ENCODE measurements at places on chromosomes 11 and 22.

- no peak for DNase-seq
Measured at GRCh38 chr11:128595221-128595620, 7.9 kb upstream of the ETS1 start.

- no peak for DNase-seq
Measured at GRCh38 chr11:121349790-121350189, 57.2 kb downstream of the SC5D start.

DNA sequence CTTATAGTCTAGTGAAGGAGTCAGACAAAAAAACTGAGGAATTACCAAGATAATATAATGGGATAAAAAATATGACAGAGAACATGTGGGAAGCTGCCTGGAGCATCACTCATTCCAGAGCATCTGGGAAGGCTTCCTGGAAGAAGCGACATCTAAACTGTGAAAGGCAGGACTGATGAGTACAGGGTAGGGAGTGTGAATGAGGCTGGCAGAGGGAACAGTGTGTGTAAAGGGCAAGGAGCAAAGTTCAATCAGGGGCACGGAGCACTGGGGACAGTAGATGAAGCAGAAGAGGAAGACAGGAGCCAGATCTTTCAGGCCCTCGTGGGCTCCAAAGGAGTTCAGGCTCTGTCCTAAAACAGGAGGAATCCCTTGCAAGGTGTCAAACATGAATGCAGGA lies 55.8 kb upstream of the PRDM11 start:
- DNase-seq: no peak

DNA sequence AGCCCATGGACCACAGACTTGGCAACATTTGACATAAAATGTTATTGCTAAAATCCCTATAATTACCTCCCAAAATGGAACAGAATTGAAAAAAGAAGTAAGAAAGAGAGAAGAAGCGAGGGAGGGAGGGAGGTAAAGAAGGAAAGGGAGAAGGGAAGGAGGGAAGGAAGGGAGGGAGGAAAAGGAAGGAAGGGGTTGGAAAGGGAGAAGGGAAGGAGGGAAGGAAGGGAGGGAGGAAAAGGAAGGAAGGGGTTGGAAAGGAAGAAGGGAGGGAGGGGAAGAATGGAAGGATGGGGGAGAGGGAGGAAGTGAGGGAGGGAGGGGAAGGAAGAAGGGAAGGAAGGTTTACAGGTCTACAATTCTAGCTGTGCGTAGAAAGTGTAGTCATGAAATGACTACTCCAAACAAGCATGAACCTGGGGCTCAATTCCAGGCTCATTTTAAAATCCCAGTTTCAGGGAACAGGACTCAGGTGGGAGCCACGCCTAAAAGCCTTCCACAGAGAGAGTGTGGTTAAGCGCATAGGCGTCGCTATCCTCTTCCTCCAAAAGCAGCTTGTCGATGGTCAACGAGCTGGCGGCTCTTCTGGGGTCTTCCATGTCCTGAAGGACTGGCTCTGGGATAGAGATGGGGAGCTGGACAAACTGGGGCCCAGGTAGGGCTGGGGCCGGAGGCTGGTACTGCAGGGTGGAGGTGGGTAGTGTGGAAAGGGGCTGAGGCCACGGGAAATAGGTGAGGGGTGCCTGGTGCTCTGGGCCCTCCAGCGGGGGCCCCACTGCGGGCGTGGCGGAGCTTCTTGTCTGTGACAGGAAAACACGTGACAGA lies 25.1 kb downstream of the POU2AF1 start:
- no peak for DNase-seq

DNA sequence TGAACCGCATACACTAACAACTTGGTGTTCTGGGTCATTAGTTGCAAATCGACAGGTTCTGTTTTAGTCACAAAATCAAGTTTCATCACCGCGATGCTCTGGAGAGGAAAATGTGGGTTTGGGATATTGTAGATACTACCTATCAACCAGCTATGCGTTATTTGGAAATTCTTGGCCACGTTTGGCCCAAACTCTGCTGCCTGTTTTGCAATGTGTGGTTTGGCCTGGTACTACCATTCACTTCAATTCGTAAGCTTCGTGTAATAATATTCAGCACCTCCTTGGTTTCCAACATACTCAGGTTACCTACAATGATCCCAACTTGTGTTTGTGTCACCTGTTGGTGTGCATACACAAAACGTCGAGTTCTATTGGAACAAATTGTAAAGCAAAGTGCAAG lies 16.2 kb upstream of the ACER3 start:
- no peak for DNase-seq

DNA sequence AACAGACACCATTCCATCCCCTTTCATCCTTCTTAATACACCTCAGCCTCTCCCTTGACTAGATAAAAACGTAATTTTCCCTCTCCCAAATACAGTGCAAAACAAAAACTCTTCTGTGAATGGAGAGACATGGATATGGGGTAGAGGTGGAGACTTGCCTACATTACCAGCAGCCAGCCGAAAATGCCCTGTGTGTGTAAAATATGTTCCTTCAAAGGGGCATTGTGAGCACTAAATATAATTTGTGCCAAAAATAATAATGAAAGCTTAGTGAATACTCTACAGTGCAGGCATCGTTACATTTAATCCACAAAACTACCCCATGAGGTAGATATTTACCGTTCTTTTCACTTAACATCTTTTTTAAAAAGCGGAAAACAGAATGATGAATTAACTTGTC lies 1.0 kb upstream of the TRIM44 start:
- DNase-seq: no peak

GRCh38 chr11:66489636-66490035 lies 9.4 kb downstream of the DPP3 start:
- DNase-seq: no peak

- no peak for DNase-seq
Measured at GRCh38 chr11:1196516-1197391, 26.1 kb upstream of the MUC5B start.

DNA sequence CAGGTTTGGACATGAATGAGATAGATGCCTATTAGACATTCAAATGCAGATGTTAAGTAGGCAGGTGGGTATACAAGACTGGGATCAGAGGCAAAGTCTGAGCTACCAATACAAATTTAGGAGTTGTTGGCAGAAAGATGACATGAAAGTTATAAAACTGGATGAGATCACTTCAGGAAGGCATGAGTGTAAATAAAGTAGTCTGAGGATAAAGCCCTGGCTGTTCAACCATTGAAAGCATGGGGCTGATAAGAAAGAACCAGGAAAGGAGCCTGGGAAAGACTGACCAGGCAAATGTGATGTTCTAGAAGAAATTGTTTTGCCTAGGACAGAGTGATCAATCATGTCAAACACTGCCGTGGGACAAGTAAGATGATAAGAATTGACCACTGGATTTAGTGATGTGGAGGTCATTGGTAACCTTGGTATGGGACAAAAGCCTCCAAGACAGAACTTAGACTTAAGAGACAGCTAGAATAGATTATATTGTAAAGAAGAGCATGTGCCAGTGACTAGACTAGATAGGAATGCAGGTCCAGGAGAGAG lies 98.5 kb downstream of the EHF start:
- DNase-seq: no peak

GRCh38 chr11:69948256-69949141 lies 129.3 kb upstream of the FGF3 start:
- DNase-seq: no peak

DNA sequence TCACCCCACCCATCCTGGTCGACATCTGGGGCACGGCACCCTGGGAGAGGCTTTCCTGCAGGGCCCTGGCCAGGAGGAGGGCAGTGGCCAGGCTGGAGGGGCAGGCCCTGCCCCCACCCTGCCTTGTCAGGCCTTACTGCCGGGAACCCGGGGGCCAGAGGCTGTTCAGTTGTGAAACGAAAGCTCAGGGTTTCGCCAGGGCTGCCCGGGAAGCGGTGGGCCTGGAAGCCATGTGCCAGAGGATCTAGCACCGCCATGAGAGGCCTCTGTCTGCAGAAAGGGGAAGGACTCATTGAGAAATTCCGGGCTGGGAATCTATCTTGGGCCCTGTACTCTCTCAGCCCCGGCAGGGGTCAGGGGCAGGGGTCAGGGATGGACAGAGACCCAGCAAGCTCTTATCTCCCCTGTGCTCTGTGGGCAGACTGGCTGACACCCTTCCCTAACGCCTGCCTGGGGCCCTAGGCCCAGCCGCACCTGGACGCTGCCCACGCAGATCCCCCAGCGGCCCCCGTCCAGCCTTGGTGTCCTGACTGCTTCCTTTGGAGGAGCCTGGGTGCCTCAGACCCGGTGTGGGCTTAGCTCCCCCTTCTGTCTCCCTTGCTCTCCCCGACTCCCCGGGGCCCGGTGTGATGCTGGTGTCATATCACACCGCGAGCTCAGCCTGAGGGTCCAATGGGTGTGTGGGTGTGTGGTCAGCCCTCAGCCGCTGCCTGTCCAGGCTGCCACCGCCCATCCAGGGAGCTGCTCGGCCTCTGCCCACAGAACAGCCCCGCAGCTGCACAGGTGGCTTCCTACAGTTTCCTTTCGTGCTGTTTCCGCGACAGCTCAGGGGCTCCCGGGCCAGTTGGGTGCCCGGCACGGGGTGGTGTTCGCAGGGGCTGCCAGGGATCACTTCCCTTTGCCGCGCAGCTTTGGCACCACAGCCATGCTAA lies 6.5 kb downstream of the PIM3 start:
- DNase-seq: no peak

DNA sequence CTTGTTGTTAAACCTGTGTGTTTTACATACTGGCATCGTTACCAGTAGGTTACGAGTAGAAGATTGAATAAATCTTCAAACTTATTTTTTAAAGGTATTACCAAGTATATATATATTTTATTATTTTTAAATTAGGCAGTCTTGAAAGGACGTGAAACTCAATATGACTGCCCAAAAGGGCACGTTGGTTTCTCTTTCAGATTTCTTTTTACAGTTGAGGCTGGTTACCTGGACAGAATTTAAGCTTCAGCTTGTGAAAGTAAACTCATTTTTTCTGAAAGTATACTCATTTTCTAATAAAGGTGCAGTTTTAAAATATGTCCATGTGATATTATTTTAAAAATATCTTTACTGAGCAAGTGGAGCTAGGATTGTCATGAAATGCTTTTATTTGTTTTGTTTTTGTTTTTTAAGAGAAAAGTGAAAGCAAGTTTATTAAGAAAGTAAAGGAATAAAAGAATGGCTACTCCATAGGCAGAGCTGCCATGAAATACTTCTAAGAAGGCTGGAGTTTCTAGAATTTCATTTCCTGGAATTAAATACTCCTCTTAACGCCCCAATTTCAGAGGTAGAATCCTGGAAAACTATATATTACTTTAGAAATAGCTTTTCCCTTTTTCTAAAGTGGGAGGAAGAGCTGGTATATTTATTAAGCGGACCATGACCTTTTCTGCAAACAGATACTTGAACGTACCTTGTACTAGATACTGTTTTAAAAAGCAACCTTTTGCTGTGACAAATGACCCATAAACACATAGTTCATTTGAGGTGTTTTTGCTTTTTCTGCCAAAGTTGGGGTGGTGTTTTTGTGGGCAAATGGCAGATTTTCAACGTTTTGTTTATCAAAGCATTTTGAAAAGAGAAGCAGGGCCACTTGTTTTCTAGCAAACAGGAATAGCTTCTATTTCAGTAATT lies 1.9 kb downstream of the FBXO7 start:
- DNase-seq: no peak

- no peak for DNase-seq
Measured at GRCh38 chr22:46389081-46389480, 53.6 kb downstream of the TRMU start.

DNA sequence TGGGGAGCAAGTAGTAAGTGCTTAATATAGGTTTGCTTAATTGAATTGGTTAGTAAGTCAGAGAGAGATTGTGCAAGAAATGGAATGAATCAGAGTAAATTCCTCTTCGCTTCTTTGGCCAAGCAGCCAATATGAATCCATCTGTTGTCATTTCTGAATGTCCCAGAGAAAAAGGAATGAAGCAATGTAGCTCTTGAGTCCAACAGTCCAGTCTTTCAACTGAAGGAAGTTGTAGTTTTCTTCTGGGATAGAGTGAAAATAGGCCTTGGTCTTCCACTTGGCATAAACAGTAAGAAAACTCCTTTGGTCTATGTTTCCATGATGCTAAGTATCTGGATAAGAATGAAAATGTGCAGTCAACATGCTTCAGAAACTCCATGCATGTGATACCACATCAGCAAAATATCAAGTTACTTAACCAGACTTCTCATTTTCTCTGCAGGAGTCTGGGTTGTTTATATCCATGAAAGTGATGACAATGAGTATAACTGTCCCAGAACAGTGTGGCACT lies 1.8 kb upstream of the FIBIN start:
- DNase-seq: no peak

GRCh38 chr11:45432100-45432499 lies 146.0 kb upstream of the SYT13 start:
- DNase-seq: no peak

GRCh38 chr11:110972640-110973039 lies 260.4 kb upstream of the ARHGAP20 start:
- DNase-seq: no peak

DNA sequence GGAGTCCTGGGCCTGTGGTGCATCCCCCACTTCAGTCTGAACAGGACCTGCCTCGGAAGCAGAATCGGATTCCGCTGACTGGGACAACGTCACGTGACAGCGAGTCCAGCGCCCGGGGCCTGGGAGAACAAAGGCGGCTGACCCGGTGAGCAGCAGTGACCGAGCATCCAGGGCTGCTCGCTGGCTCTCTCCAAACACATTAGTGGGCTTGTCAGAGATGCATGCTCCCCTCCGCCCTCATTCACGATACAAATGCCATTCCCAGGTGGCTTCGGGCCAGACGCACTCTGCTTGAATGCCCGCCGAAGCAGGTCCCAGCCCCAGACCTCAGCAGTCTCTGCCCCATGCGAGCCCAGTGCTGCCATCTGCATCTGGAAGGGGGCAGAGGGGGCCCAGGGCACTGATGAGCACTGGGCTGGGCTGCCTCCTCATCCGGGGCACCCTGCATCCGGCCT lies 91.0 kb downstream of the WNT7B start:
- no peak for DNase-seq

Data from cortex of kidney (tissue), 1 donor.